Activated T-helper 2 cell treated with anti-CD3 and anti-CD28 coated beads, Interferon-gamma antibody, Interleukin-2, Interleukin-4, amounts not matched to agents 10 μg/mL and 5 μg/mL and 100 μg/mL, durations not matched to agents 14 hours and 24 hours and 36 hours (primary cell): ENCODE measurements at places on chromosomes 4 and X. TPM values are rescaled to one million over a fixed set of nuclear protein-coding genes. Genes with fewer than 3 reads are reported as not detected.

Gene CT45A5
- not detected in 2 replicates for total RNA-seq

Gene SHOX
- not detected in 2 replicates for total RNA-seq

Gene CT45A3
- not detected in 2 replicates for total RNA-seq

Gene MTMR8
- total RNA-seq: 4.3 and 4.4 TPM in 2 replicates

Gene PAGE2
- total RNA-seq: not detected in 2 replicates

Gene RBMXL3
- not detected in 2 replicates for total RNA-seq

Gene PRIMPOL
- 16.2 and 17.6 TPM in 2 replicates for total RNA-seq

DNA sequence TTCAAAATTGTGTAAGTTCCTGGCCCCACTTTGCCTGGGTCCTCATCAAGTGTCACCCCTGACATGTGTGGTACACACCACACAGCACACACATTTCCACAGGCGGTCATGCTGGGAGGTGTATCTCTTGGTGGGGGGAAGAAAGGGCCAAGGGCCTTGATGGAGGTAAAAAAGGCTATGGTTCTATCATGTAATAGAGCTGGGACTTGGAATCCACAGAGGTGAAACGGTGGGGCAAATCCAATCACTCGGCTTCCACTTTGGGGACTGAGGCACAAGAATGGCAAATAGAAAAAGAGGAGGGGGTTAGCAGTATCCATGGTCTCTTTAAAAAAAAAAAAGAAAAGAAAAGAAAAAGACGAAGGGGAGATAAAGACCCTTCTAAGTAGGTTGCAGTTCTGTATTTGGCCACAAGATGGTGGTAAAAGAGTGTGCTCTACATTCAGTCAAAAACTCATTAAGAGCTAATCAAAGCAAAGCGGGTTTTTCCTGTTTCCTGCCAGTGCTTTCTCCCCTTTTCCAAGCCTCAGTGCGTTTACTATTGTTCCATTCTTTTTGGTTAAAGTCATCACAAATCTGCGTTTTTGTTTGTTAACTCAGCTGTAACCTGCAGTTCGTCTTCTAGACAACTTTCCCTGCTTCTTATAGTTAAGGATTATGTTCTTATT is 37.0 kb upstream of the ATP6AP2 start:
- H3K27ac ChIP-seq: no peak overlapping the region
- no peaks in the 10 kb centered on the region for H3K36me3 ChIP-seq
- peaks cover 8% of the 10 kb centered on the region for H3K27me3 ChIP-seq

DNA sequence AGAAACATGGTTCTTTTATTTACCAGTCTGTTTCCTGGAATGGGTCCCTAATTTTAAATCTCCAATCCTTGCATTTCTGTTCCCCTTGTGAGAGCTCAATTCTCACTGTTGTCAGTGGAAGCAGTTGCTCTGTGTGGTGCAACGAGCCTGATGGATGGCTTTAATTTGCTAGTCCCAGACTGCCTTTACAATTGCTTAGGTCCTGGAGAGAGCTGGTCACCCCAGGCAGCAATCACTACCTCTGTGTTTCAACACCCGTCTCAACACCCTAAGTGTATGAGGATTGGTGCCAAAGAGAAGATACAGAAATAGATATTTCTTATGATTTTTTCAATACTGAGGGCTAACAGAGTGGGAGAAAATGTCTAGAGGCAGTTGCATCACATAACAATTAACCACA is 873.8 kb downstream of the GLUD2 start:
- H3K36me3 ChIP-seq: no peaks in the 10 kb centered on the region
- no peaks in the 10 kb centered on the region for H3K4me1 ChIP-seq
- no peak for DNase-seq
- no peaks in the 10 kb centered on the region for H3K27me3 ChIP-seq
- H3K27ac ChIP-seq: no peak overlapping the region

DNA sequence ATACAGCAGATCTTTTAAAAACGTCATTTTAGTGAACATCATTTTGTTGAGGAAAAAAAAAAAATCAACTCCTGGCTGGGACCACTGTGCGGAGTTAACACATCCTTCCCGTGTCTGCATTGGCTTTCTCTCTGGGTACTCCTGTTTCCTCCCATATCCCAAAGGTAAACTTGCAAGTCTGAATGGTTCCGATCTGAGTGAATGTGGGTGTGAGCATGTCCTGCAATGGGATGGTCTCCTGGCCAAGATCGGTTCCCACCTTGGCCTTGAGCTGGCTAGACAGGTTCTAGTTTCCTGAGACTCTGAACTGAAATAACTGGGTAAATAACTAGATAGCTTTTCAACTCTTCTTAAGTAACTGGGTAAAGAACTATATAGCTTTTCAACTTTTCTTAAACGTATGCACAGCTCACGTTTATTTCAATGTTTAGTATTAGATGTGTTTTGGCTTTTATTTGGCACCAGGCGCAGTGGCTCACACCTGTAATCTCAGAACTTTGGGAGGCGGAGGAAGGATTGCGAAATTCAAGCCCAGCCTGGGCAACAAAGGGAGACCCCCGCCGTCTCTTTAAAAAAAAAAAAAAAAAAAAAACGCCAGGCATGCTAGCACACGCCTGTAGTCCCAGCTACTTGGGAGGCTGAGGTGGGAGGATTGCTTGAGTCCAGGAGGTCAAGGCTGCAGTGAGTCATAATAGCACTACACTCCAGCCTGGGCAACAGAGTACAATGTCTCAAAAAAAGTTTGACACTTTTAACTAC is 14.0 kb downstream of the RBMX start:
- no peak for DNase-seq
- peaks cover 73% of the 10 kb centered on the region for H3K36me3 ChIP-seq
- no peaks in the 10 kb centered on the region for H3K27me3 ChIP-seq

- H3K27me3 ChIP-seq: no peaks in the 10 kb centered on the region
- H3K4me3 ChIP-seq: no peak overlapping the region
- no peak for DNase-seq
- H3K4me1 ChIP-seq: no peaks in the 10 kb centered on the region
- H3K36me3 ChIP-seq: no peaks in the 10 kb centered on the region
- H3K27ac ChIP-seq: no peak overlapping the region
These were observed 38.5 kb upstream of the POU3F4 start for GRCh38 chrX:83469551-83469950.

GRCh38 chr4:128528793-128529553 is 241.4 kb upstream of the PGRMC2 start:
- H3K36me3 ChIP-seq: no peaks in the 10 kb centered on the region
- peaks cover 6% of the 10 kb centered on the region for H3K4me1 ChIP-seq
- no peak overlapping the region for H3K27ac ChIP-seq
- DNase-seq: no peak
- H3K4me3 ChIP-seq: no peak overlapping the region

- H3K4me3 ChIP-seq: no peak overlapping the region
- H3K27ac ChIP-seq: peak overlapping the region; percentile 7
- no peak for DNase-seq
- H3K36me3 ChIP-seq: no peaks in the 10 kb centered on the region
- H3K27me3 ChIP-seq: peaks cover 4% of the 10 kb centered on the region
These were observed 40.0 kb downstream of the TXK start for GRCh38 chr4:48093991-48094416.

- no peak for DNase-seq
- H3K27ac ChIP-seq: no peak overlapping the region
- H3K27me3 ChIP-seq: no peaks in the 10 kb centered on the region
- no peaks in the 10 kb centered on the region for H3K4me1 ChIP-seq
These were observed 82.2 kb downstream of the ANK2 start for GRCh38 chr4:113131621-113132020.

DNA sequence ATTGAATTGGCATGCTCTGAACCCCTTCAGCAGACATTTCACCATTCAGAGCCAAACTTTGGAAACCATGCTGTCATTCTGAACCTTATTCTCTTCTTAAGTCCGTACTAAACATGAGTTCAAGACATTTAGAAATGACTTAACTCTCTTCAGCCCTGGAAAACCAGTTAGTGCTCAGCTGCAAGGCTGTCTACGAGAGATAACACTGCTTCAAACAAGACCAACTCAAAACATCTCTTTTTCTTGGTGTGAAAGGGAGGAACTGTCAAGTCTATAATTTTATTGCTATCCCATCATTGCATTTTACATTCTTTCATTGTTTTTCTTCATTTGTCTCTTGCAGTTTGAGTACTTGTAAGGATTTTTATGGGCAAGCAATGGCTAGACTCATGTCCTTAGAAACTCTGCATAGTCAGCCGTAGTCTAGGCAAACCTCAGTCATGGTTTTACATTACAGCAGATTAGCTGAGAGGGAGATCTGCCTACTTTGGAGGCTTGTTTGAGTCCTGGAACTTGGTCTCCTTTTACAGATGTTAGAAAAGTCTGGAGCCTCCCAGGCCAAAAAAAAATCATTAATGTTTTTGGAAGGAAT is 120.6 kb upstream of the JADE1 start:
- no peaks in the 10 kb centered on the region for H3K4me1 ChIP-seq
- H3K27me3 ChIP-seq: peaks cover 1% of the 10 kb centered on the region

DNA sequence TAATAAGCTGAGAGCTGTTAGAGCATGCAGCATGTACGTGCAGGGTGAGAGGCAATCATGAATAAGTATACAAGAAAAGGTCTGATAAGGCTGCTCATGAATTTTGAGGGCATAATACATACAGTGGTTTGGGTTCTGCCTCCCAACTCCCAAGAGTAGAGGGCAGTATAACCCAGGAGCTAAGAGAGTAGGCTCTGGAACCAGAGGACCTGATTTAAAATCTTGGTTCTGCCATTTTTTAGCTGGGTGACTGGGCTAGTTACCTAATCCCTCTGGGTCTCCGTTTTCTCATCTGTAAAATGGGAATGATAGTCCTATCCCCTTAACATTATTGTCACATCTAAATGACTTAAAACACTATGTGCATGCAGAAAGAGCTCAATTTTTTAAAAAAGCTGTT is 85.3 kb downstream of the LNX1 start:
- H3K36me3 ChIP-seq: no peaks in the 10 kb centered on the region
- H3K4me1 ChIP-seq: no peaks in the 10 kb centered on the region
- DNase-seq: no peak

DNA sequence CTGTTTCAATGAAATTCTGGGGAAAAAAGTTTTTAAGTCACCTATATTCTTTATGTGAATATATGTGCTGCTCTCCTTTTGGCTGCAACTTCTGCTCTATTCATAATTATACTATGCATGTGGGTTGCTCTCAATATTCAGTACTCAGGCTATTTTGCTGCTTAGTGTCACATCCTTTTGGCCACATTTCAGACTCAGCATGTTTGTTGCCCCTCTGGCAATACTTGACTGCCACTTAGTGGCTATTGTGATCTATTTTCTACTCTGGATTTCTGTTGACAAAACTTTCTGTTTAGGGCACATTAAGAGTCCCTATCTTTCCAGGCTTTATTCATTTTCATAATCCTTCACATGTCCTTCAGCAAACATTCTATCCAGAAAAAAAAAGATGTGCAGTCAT is 15.8 kb upstream of the CT45A1 start:
- no peaks in the 10 kb centered on the region for H3K4me1 ChIP-seq
- H3K4me3 ChIP-seq: no peak overlapping the region
- no peaks in the 10 kb centered on the region for H3K36me3 ChIP-seq
- H3K27ac ChIP-seq: no peak overlapping the region
- no peak for DNase-seq

DNA sequence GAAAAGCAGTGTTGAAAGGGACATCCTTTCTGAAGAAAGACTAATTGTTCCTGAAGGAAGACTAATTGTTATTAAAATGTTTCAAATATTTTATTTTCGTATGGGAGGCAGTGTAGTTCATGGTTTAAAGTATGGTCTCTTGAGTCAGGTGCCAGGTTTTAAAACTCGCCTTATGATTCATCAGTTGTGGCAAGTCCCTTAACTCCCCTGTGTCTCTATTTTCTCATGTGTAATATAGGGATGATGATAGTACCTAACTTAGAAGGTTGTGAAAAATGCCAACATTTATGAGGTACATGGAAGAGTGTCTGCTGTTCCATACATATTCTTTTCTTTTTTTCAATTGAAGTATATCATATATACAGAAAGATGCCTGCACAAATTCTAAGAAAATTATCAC is 414.2 kb upstream of the DIPK2B start:
- H3K36me3 ChIP-seq: peaks cover 3% of the 10 kb centered on the region
- H3K27me3 ChIP-seq: no peaks in the 10 kb centered on the region
- H3K4me3 ChIP-seq: no peak overlapping the region
- H3K27ac ChIP-seq: no peak overlapping the region

GRCh38 chr4:1600211-1600780 is 83.8 kb downstream of the FAM53A start:
- DNase-seq: no peak
- no peak overlapping the region for H3K27ac ChIP-seq
- no peaks in the 10 kb centered on the region for H3K27me3 ChIP-seq

DNA sequence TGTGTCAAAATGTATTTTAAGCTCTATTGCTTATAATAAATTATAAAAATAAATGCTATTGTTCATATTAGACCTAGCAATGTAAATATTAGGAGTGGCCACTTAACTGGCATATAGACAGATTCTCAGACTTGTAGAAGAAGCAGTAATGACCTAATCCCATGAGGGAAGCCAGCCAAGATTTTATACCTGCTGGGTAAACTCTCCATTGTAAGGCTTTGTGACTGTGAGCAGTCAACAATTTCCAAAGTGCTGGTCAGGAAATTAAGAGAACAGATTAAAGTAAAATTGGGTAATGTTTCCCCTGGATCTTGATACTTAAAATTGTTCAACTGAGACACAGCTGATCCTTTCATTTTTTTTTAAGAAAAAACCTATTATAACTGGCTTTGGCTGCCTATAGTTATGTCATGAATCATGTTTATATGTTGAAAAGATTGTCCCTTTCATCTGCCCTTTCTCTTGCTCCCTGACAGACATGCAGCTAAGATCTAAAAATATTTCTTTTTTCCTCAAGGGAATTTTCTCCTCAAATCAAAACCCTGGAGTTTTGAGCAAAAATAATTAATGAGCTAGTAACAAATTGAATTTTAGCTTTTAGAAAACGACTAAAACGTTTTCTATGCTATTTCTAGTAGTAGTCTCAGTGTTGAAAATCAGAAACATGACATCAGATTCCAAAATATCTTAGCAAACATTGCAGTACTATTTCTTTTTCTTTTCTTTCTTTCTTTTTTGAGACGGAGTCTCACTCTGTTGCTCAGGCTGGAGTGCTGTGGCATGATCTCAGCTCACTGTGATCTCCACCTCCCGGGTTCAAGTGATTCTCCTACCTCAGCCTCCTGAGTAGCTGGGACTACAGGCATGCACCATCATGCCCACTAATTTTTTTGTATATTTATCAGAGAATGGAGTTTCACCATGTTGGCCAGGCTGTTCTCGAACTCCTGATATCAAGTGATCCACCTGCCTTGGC is 77.9 kb downstream of the ADGRL3 start:
- H3K36me3 ChIP-seq: no peaks in the 10 kb centered on the region
- no peaks in the 10 kb centered on the region for H3K4me1 ChIP-seq
- H3K4me3 ChIP-seq: no peak overlapping the region
- no peaks in the 10 kb centered on the region for H3K27me3 ChIP-seq
- H3K27ac ChIP-seq: no peak overlapping the region

- no peak for DNase-seq
- H3K36me3 ChIP-seq: peaks cover 2% of the 10 kb centered on the region
- H3K27ac ChIP-seq: no peak overlapping the region
- no peak overlapping the region for H3K4me3 ChIP-seq
- H3K27me3 ChIP-seq: peaks cover 71% of the 10 kb centered on the region
These were observed 26.5 kb downstream of the HAND2 start for GRCh38 chr4:173503330-173504180.

GRCh38 chr4:89519771-89520320 is 212.2 kb upstream of the GPRIN3 start:
- no peak overlapping the region for H3K4me3 ChIP-seq
- H3K27me3 ChIP-seq: peaks cover 70% of the 10 kb centered on the region
- no peaks in the 10 kb centered on the region for H3K36me3 ChIP-seq
- no peaks in the 10 kb centered on the region for H3K4me1 ChIP-seq

- H3K27ac ChIP-seq: no peak overlapping the region
- peaks cover 2% of the 10 kb centered on the region for H3K4me1 ChIP-seq
These were observed 13.9 kb upstream of the GABRB1 start for GRCh38 chr4:47017494-47017893.
